ENCODE measurements at places on chromosomes 3 and 15. TPM values are rescaled to one million over a fixed set of nuclear protein-coding genes. Genes with fewer than 3 reads are reported as not detected.

The CHRFAM7A gene
- total RNA-seq: 3.9 TPM

The FAM43A gene
- 12.0 TPM for total RNA-seq

The FBXW12 gene
- total RNA-seq: not detected

The PAQR9 gene
- total RNA-seq: not detected

The INSYN1 gene
- total RNA-seq: 3.1 TPM

The OXNAD1 gene
- 10.5 TPM for total RNA-seq

The UMPS gene
- 24.6 TPM for total RNA-seq

- no peak overlapping the region for H3K4me3 ChIP-seq
- H3K27ac ChIP-seq: no peak overlapping the region
- H3K36me3 ChIP-seq: no peaks in the 10 kb centered on the region
- no peak for DNase-seq
- H3K27me3 ChIP-seq: no peaks in the 10 kb centered on the region
These were observed 107.9 kb upstream of the FAM174B start for GRCh38 chr15:92763459-92763858.

DNA sequence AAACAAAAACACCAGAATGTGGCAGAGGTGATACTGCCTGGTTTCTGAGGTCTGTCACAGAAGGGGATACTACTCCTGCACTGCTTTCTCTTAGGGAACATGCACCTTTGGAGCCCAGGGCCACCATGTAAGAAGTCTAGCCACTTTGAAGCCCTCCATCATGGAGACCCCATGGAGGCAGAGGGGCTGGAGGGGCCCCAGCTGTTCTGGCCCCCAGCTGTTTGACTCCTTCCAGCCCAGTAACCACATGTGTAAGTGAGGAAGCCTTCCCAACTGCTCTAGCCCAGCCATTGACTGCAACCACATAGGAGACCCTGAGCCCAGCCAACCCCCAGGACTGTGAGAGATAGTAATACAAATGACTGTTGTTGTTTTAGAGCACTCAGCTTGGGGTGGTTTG, 9.0 kb upstream of the IGDCC4 start:
- H3K27ac ChIP-seq: no peak overlapping the region
- H3K27me3 ChIP-seq: no peaks in the 10 kb centered on the region
- DNase-seq: no peak
- no peaks in the 10 kb centered on the region for H3K36me3 ChIP-seq

GRCh38 chr3:126364130-126364695, 7.0 kb upstream of the KLF15 start:
- H3K27ac ChIP-seq: no peak overlapping the region
- no peaks in the 10 kb centered on the region for H3K27me3 ChIP-seq
- no peak overlapping the region for H3K4me3 ChIP-seq
- no peak for DNase-seq
- H3K4me1 ChIP-seq: no peaks in the 10 kb centered on the region
- H3K36me3 ChIP-seq: no peaks in the 10 kb centered on the region

DNA sequence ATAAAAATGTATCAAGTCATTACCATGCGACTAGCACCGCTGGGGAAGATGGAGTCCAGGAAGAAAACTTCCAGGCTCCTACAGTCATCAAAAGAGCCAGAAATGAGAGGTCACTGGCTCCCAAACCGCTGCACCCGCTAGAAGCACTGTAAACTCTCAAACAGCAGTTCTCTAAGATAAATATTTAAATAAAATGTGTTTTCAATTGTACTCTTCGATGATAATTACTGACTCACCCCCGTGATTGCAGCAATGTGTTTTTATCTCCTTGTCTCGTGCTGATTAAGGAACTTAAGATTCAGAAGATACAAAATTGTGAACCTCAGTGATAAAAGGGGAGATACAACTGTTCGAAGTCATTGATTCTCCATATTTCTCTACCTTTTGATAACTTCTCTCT, 45.8 kb upstream of the FOXP1 start:
- no peak for DNase-seq
- H3K27me3 ChIP-seq: no peaks in the 10 kb centered on the region
- H3K4me1 ChIP-seq: no peaks in the 10 kb centered on the region
- no peaks in the 10 kb centered on the region for H3K36me3 ChIP-seq
- H3K4me3 ChIP-seq: no peak overlapping the region

GRCh38 chr3:36941162-36941561, 3.7 kb downstream of the TRANK1 start:
- no peaks in the 10 kb centered on the region for H3K36me3 ChIP-seq
- DNase-seq: no peak
- no peaks in the 10 kb centered on the region for H3K27me3 ChIP-seq

DNA sequence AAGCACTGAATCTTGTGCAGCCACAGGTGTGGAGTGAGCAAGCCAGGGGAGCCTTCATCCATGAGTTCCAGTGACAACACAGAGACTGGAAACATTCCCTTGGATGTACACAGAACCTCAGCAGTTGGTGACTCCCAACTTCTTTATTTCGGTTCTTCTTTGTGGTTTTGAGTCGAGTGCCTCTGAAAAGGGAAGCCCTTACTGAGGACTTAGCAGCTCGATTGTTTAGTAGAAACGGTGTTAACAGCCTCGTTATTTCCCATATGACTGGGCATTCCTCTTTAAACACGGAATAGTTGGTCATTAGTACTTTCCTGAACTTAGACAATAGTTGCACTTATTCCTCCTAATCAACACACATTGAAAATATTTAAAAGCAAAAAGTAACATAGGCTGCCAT, 7.7 kb downstream of the SLCO3A1 start:
- peaks cover 5% of the 10 kb centered on the region for H3K36me3 ChIP-seq
- H3K4me1 ChIP-seq: peaks cover 100% of the 10 kb centered on the region
- no peak overlapping the region for H3K4me3 ChIP-seq
- no peaks in the 10 kb centered on the region for H3K27me3 ChIP-seq
- peak overlapping the region; percentile 76 for H3K27ac ChIP-seq

DNA sequence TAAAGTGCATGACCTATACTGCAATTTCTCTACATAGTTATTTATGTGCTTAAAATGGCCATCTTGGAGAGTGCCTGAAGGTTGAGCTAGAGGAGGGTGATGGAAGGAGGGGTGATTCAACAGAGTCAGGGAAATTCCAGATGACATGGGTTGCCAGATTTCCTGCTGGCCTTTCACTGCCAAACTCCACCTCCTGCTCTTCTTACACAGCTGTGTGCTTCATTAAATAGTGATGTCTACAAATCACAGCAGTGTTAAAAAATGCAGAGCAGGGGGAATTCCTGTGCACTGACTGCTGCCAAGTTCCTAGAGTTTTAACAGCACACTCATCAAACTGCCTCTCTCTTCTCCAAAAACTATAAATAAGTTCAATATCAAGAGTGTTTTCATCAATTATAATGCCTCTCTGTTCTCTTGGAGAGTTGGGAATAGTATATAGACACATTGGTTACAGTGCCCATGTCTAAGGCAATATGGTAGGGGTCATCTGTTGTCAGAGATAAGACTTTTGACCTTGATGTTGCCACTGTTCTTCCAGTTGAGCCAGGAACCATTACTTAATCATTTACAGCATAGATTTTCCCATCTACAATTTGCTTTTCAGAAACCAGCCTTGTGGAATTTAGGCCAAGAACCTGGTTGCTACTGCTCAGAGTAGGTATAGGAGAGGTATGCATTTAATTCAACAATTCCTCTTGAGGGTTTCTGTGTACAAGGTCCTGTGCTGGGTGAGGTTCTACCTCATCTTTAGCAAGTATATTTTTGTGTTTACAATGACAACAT, 79.6 kb downstream of the TP63 start:
- H3K27ac ChIP-seq: no peak overlapping the region
- H3K36me3 ChIP-seq: no peaks in the 10 kb centered on the region
- no peaks in the 10 kb centered on the region for H3K27me3 ChIP-seq
- peaks cover 5% of the 10 kb centered on the region for H3K4me1 ChIP-seq

DNA sequence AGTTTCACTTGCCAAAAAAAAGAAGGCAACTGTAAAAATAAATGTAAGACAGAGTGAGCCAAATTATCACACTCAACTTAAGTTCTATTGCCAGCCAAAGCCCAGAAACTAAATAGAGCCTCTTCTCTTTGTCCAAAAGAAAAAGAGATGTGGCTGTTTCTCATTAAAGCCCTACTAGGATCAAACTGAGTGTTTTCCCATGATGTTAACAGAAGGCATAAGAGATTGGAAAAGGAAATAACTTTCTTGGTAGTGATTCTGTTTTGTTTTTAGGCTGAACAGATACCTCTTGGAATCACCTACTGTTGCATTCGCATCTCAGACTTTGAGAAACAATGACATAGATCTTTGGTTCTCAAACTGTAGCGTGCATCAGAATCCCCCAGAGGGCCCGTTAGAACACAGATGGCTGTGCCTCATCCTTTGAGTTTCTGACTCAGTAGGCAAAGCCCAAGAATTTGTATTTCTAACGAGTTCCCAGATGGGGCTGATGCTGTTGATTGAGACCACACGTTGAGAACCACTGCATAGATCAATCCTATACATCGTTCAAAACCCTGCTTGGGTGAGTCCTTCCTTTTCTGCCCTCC, 42.5 kb upstream of the SRGAP3 start:
- no peaks in the 10 kb centered on the region for H3K27me3 ChIP-seq
- no peak overlapping the region for H3K4me3 ChIP-seq
- H3K36me3 ChIP-seq: no peaks in the 10 kb centered on the region
- DNase-seq: no peak
- no peaks in the 10 kb centered on the region for H3K4me1 ChIP-seq
- no peak overlapping the region for H3K27ac ChIP-seq

DNA sequence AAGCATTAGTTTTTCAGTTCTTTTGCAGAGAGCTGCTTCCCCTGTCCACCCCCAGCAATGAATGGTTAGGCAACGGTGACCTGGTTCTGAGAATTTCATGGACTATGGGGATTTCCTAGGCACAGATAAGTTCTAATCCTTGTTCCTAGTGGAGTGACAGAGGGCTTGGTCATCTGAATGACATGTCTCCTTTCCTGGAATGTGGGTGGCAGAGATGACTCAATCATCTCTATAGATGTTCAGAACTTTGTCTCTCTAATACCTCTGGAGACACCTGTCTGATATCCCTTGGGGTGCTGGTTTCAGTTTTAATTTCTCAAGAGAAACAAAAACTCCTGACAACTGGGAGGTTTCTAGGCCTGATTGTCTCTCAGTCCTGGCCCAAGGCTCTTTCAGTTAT, 10.4 kb downstream of the PLA2G4E start:
- no peak overlapping the region for H3K27ac ChIP-seq
- no peak overlapping the region for H3K4me3 ChIP-seq
- H3K4me1 ChIP-seq: no peaks in the 10 kb centered on the region
- H3K36me3 ChIP-seq: no peaks in the 10 kb centered on the region
- no peaks in the 10 kb centered on the region for H3K27me3 ChIP-seq

DNA sequence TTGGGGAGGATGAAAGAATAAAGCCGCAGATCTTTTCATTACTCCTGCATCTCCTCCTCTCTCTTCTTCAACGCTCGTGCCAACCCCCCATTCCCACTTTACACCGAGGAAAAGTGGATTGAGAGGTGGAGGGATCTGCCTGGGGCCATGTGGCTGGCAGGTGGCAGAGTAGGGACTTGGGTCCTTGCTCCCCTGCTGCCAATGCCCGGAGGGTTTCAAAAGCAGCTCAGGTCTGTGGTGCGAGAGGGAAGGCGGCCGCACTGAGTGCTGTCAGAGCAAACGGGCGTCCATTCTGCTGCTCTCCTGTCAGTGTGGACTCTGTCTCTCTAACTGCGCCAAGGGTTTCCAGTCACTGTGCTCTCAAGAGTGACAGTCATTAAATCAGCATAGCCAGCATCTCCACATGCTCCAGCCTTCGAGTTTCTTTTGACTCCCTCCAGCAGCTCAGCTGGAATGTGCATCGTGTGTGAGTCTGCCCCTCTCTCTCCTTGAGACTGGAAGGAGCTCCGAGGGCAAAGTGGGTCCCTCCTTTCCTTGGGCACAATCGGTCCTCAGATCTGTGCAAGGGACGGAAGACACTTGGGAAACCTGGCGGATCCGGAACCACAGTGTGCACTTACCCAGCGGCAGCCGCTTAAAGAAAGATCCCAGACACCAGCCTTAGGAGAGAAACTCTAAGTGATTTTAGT, 68.6 kb downstream of the VGLL4 start:
- no peak overlapping the region for H3K27ac ChIP-seq
- peaks cover 9% of the 10 kb centered on the region for H3K4me1 ChIP-seq
- no peaks in the 10 kb centered on the region for H3K27me3 ChIP-seq
- no peaks in the 10 kb centered on the region for H3K36me3 ChIP-seq

DNA sequence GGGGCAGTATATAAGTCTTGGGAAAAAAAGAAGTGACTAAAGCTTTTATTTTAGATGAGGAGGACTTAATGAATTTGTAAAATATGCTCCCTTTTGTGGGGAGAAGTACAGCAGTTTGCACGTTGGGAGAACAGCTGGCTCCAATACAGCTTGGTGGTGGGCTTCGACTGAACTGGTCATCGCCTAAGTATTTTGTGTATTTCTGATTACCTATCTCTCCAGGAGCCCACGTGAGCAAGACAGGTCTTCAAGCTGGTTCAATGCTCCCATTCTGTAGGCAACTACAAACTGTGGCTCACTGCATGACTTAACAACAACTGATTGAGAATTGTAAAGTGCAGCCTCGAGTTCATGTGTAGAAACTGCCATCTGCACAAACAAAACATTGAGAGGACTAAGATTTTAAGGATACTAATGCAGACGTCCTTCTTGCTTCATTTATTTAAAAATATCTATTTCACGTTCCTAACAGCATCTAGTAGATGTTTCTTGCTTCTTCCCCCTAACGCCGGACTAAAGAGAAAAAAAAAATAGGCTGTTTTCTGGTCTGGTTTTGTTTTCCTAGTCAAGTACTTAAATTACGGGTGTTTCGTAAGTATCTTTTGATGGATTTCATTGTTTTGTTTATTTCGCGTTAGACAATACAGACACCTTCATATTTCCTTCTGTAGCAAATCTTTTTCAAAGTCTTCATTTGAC, 1.4 kb upstream of the GREM1 start:
- H3K36me3 ChIP-seq: no peaks in the 10 kb centered on the region
- H3K27me3 ChIP-seq: peaks cover 26% of the 10 kb centered on the region
- H3K4me1 ChIP-seq: peaks cover 22% of the 10 kb centered on the region

DNA sequence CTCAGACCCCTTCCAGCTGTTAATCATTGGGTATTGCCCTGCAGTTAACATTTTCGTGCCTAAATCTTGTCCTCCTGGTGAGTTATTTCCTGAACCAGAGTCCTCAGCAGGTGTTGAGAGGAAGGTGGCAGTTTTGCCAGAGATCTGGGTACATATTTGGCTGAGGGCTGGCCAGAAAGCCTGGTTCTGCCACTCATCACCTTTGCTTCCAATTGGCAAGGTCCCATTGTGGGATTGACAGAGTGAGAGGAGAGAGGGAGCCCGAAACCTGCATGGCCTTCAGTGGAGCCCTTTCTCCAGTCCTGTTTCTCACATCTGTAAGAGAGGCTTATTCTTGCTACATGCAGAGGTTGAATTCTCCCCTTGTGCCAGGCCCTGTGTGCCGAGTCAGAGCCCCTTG, 8.9 kb upstream of the TKT start:
- no peak overlapping the region for H3K27ac ChIP-seq
- DNase-seq: no peak
- H3K4me3 ChIP-seq: no peak overlapping the region
- no peaks in the 10 kb centered on the region for H3K36me3 ChIP-seq
- H3K27me3 ChIP-seq: no peaks in the 10 kb centered on the region

GRCh38 chr15:28086175-28086703, 12.9 kb downstream of the OCA2 start:
- H3K36me3 ChIP-seq: no peaks in the 10 kb centered on the region
- H3K4me3 ChIP-seq: no peak overlapping the region
- H3K4me1 ChIP-seq: no peaks in the 10 kb centered on the region
- H3K27ac ChIP-seq: no peak overlapping the region
- no peaks in the 10 kb centered on the region for H3K27me3 ChIP-seq

- H3K36me3 ChIP-seq: no peaks in the 10 kb centered on the region
- H3K27ac ChIP-seq: no peak overlapping the region
- no peaks in the 10 kb centered on the region for H3K4me1 ChIP-seq
- no peak overlapping the region for H3K4me3 ChIP-seq
- no peak for DNase-seq
These were observed 169.4 kb upstream of the ZNF385D start for GRCh38 chr3:21920421-21920861.
